ENCODE measurements at places on chromosomes 1 and 21.

DNA sequence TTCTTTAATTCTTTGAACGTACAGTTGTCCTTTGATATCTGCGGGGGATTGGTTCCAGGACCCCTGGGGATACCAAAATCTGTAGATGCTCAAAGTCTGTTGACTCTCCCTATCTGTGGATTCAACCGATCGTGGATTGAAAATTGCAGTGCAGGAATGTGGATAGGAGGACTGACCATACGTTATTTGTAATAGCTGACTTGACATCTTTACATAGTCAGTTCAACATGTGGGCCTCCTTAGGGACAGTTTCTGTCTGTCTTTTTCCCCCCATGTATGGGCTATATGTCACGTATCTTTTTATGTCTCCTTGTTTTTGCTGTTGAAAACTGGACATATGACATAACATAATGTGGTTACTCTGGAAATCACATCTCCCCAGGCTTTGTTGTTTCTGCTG lies 204.9 kb downstream of the DYRK1A start:
- no peak for DNase-seq

GRCh38 chr1:82065916-82066315 lies 265.2 kb downstream of the ADGRL2 start:
- DNase-seq: no peak

DNA sequence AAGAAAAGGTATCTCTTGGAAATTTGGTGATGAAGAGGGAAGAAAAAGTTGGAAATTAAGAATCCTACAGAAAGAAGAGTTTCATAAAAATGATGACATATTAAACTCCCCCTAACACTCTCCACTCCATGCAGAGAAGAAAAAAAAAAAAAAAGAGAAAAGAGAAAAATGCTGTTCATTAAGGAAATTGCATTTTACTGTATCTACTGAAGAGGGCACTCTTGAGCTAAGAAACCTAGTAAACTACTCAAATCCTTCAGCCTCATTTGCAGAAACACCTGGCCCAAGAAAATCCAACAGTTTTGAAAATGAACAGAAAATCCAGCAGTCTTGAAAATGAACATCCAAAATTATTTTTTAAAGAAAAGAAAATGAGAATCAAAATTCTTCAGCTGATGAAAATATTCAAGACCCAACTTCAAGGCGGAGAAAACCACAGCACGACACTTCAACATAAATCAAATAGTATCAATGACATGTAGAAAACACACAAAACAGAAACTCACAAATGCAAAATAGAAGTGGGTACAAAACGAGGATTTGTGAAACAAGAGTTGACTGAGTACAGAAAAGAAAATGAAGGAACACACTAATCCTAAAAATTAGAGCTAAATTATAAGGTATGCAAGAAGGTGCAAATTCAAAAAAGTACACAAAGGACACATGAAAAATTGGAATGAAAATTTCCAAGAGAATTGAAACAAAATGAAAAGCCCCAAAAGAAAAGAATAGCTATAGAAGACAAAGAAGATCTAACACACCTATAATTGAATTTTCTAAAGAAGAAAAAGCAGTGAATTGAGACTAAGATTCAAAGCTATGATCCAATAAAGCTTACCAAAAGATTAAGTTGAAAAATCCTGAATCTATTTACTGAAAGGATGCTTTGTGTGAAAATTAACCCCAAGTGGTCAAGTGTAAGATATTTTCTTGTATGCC lies 73.2 kb upstream of the DNAJC6 start:
- no peak for DNase-seq

- DNase-seq: no peak
Measured at GRCh38 chr1:93635614-93636543, 45.8 kb downstream of the BCAR3 start.

GRCh38 chr1:16207318-16208269 lies 4.9 kb downstream of the ARHGEF19 start:
- no peak for DNase-seq

DNA sequence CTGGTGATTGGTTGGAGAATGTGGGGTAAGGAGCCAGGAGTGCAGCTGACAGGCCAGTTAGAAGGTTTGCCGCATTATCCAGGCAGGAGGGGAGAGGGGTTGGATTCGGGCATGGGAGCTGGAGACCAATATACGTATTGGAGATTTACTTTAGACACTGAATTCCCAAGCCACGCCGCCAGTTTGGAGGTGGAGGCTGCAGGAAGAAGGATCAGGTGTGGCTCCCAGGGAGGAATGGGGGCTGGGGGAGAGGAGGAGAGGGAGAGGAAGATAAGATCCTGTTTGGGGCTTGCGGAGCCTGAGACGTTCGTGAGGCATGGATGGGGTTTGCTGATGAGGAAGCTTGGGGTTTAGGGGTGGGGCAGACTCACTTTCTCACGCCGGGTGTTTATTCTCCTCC lies 155.1 kb upstream of the IGSF21 start:
- DNase-seq: no peak

- DNase-seq: no peak
Measured at GRCh38 chr1:15994590-15995351, 9.3 kb upstream of the SRARP start.

- no peak for DNase-seq
Measured at GRCh38 chr1:155969377-155969791, 9.0 kb downstream of the ARHGEF2 start.

- no peak for DNase-seq
Measured at GRCh38 chr1:206713070-206713469, 28.4 kb downstream of the MAPKAPK2 start.

- no peak for DNase-seq
Measured at GRCh38 chr1:16174261-16174868, 18.5 kb upstream of the EPHA2 start.

- DNase-seq: no peak
Measured at GRCh38 chr1:109060707-109061106, 15.1 kb downstream of the TAF13 start.

DNA sequence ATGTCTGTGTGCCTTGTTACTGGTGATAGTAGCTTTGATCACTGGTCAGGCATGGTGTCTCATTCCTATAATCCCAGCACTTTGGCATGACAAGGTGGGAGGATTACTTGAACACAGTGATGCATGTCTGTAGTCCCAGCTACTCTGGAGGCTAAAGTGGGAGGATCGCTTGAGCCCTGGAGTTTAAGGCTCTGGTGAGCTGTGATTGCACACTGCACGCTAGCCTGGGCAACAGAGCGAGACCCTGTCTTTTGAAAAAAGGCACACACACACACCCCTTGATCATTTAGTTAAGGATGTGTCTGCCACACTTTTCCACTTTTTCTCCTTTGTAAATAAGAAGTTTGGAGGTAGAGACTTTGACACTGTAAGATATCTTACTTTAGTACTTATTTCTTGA lies 15.1 kb downstream of the MIGA1 start:
- no peak for DNase-seq

DNA sequence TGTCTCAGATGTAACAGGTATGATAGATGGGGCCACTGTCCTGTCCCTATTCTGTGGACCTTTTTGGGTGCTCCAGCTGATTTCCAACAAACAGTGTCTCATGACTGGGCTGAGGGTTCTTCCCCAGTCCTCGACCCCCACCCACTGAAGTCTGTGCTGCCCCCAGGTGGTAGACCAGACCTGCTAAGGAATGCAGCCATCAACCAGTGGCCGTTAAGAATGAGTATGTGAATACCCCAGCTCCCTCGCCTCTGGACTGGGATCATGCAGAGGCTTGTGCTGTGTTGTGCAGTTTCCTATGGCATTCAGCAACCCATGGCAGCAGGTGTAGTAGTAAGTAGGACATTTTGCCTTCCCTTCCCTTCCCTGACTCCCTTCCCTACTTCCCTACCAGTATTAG lies 183.1 kb upstream of the KAZN start:
- no peak for DNase-seq

DNA sequence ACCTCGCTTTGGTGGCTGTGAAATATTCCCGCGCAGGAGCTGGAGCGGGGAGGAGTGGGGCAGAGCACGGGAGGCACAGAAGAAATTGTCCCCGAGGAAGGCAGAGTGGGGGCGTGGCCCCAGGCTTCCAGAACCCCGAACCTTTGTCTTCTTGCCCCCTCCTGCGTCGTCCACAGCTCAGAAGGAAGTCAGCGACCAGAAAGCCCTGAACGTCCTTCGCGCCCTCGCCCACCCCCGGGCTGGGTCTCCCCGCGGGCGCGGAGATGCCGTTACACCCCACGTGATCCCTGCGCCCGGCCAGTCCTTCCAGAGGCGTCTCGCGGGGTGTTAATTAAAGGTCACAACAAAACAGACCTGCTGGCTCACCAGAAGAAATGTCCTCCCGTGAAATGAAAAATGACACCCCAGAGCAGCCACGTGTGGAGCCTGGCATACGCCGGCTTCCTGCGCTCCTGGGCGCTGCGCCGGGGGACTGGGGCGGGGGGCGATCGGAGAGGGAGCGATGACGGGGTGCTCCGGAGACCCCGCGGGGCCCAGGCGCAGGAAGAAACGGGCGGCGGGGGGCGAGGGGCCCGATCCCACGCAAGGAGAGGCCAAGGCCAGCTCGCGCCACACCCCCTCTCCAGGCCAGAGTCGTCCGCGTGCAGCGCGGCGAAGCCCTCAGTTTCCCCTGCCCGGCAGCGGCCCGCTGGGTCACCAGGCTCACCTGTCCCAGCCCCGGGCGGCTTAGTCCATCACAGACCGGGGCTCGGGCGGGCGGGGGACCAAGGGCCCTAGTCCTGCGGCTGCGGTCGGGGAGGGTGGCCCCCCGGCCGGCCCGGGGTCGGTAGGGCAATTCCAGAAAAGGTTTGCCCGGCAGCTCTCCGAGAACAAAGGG lies 995 bp upstream of the KIF26B start:
- no peak for DNase-seq

- no peak for DNase-seq
Measured at GRCh38 chr1:95263450-95263849, 29.4 kb downstream of the RWDD3 start.

DNA sequence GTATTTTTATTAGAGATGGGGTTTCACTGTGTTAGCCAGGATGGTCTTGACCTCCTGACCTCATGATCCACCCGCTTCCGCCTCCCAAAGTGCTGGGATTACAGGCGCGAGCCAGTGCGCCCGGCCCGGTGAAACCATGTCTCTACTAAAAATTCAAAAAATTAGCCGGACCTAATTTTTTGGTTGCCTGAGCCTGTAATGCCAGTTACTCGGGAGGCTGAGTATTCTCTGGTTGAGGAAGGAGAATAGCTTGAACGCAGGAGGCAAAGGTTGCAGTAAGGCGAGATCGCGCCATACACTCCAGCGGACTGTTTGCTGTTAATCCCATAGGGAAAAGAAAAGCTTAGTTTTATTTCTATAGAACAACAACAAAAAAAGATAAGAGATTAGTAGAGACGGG lies 29.9 kb upstream of the HJV start:
- DNase-seq: no peak

DNA sequence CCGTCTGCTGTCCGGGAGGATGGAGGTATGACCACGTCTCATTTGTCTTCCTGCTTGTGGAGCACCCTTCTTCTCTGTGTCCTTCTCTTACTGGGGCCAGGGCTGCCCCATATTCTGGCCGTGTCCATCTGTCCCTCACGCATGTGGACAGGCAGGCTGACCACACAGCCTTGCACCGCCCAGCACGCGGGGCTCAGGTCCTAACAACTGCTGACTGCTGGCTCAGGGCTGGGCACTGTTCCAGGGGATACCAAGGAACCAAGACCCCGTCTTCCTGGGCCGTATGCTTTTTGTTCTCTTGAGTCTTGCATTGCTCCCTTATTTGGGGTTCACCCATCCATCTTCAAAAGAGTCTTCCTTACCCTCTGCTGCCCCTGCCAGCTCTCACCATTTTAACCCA lies 17.5 kb upstream of the SPSB1 start:
- DNase-seq: no peak

GRCh38 chr1:45134461-45134873 lies 71.9 kb downstream of the ZSWIM5 start:
- DNase-seq: no peak

GRCh38 chr1:72498371-72498770 lies 216.0 kb upstream of the NEGR1 start:
- DNase-seq: no peak

DNA sequence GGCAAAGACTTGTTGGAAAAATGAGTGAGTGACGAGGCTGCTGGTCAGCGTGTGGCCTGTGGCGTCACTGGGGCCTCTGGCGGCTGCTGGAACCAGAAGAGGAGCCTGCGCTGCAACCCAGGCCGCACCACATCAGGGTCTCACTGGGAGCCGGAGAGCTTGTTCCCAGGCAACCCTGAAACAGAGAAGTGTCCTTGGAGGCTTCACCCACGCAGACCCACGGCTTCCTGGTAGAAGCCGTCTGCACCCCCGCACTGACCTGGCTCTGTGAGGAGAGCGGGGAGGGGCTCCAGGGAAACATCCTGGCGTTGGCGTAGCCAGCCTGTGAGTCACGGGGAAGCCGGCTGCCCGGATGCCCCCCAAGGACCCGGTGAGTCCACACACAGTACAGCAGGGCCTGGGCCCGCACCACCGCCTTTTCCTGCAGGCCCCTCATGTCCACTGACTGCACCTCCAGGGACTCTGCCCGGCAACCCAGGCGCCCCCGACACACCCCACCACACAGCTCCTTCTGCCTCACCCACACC lies 57.4 kb downstream of the COL6A1 start:
- DNase-seq: no peak

DNA sequence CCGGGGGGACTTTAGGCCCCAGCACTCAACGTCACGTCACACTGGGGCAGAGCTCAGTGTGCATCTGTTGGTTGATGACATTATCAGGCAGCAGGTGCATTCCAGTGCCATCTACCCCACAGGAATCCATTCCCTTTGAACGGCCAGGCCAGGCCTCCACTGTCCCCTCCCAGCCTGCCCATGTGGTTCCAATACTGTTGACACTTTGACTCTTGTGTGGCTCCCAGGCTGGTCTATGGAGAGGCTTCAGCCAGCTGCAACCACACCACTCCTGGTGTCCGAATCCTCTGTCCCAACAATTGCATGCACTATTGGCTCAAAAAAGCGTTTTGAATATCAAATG lies 92.0 kb upstream of the SIM2 start:
- no peak for DNase-seq

- no peak for DNase-seq
Measured at GRCh38 chr1:167631936-167632614, 2.0 kb downstream of the RCSD1 start.

DNA sequence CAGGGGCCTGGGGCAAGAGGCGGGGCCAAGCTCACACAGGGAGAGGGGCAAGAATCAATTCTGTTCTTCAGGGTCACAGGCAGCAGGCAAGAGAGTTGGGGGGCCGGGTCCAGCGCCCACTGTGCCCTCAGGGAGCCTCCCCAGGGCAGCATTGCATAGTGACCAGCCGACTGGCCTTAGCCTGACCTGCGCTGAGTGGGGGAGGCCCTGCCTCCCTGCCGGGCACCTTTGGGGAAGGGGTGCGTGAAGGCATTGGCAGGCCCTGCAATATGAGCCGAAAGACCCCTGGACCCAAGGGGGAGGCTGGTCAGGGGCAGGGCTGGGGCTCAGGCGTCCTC lies 12.2 kb downstream of the SCNN1D start:
- no peak for DNase-seq

- DNase-seq: no peak
Measured at GRCh38 chr1:22680726-22681125, 27.7 kb downstream of the C1QB start.

Data from stimulated activated CD4-positive, alpha-beta T cell treated with anti-CD3 and anti-CD28 coated beads, Interleukin-1b, Interleukin-23, amount 100 ng/mL, for 1 hour (primary cell).